Gastrocnemius medialis (tissue), 4 donors: ENCODE measurements at places on chromosomes 3 and 15.

GRCh38 chr3:179801856-179802255 is 149.0 kb downstream of the USP13 start:
- no peak for DNase-seq

- DNase-seq, result no peak
Observed at GRCh38 chr15:67685008-67685599, 140.2 kb upstream of the SKOR1 start.

DNA sequence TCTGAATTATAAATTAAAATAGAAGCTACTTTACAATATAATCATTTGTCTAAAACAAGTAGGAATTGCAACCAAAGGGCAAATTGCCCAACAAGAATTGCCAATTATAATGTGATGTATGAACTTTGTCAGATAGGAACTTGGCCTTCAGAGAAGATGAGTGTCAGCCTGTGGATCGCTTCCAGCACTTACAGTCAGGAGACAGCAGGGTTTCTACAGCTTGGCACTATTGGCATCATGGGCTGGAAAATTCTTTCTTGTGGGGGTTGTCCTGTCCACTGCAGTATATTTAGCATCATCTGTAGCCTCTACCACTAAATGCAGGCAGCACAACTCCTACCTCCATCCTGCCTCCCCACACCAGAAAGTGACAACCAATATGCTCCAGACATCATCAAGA is 48.1 kb upstream of the CRBN start:
- DNase-seq, result no peak

DNA sequence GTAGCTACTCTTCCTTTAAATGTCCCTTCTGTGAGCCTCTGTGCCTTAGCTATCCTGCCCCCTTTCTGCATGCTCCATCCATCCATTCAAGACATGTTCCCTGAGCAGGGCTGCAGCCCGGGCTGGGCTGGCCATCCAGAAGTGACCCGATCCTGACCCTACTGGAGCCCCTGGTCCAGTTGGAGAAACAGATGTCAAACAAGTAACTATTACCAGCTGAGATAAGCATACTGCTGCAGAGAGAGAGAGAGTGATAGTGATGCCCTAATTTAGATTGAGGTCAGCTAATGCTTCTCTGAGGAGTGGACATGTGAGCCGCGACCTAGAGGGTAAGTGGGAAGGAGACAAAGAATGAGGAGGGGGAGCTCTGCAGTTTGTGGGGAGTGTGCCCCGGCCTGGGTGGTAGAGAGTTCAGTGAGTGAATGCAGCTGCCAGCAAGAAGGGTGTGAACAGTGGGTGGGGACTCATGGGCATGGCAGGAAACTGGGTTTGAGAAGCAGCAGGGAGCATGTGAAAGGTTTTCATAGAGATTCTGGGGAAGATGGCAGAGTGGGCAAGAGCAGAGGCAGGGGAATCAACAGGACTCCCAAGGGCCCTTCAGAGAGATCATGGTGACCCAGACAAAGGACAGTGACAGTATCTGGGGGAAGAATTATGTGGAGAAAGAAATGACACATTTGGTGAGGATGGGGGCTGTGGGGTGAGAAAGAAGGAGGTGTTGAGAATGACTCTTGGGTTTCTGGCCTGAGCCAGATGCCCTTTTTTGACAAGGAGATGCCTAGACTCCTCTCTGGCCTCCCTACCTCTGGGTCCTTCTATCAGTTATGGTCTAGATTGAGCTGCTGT is 44.9 kb downstream of the CHCHD6 start:
- no peak for DNase-seq

DNA sequence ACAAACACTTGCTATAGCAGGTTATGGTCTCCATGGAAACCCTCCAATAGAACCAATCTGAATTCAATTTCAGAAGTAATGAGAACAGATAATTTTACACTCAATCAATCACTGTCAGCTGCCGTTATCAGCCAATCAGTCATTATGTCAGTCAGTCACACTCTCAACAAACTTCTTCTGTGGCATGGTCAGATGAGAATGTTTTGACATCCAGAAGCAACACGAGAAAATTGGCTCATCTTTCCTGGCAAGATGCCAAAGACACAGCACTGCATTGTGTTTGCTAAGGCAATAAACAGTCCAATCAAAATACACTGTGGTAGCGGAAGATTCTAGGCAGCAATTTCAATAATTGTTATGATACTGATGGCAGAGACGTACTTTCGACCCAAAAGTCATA is 190.7 kb downstream of the RORA start:
- peak; percentile 71 for DNase-seq

- no peak for DNase-seq
Observed at GRCh38 chr3:65678516-65678915, 360.2 kb downstream of the MAGI1 start.

- DNase-seq, result no peak
Observed at GRCh38 chr3:190041333-190042041, 79.2 kb downstream of the P3H2 start.

DNA sequence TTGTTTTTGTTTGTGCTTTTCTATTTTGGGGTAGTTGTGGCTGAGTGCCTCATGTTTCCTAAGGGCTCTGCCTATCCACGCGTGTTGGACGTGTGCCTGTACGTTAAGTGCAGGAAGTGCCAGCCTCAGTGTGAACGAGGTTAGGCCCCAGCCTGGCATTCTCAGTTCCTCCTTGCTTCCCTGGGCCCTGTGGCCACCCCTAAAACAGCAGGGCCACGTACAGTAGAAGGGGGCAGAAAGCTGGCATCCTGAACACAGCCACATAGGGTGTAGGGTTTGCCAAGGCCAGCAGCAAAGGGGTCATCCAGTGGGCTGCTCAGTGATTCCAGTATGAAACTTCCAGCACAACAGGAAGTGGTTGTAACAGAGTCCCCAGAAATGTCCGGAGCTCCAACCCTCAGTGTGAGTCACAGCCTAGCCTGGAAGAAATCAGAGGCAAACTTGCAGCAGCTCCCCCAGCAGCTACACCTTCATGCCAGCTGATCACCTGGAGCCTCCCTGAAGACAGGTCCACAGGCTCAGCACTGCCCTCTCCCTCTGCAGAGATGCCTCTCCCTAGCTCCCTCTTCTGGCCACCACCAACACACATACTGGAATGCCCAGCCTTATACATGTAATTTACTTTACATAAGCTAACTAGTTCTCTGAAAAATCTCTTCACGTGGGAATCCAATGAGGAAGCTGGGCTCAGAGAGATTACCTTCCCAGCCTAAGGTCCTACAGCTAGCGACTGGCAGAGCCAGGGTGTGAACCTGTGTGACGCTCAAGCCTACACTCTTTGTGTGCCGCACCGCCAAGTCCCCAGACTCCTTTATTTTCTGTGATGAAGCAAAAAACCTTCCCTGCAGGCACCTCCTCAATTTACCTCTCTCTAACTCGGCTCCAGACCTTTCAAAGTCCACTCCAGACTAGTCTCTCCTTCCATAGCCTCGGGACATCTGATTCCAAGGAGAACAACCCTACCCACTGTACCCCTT is 26.6 kb downstream of the ILDR1 start:
- no peak for DNase-seq

- DNase-seq, result no peak
Observed at GRCh38 chr3:165827883-165828282, 9.3 kb downstream of the BCHE start.

DNA sequence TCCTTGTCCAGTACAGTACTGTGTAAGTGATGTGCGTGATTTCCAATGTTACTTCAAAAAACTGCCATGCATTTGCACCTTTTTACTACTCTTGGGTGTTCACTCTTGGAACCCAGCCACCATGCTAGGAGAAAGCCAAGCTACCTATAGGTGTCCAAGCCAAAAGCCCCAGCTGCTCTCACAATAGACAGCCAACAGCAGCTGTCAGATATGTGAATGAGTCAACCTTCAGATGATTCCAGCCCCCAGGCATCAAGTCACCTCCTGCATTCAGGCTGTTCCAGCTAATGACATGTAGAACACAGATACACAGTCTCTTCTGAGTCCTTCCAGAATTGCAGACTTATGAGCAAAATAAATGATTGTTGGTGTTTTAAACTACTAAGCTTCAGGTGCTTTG is 417.7 kb upstream of the TGFBR2 start:
- peak; percentile 36 for DNase-seq

DNA sequence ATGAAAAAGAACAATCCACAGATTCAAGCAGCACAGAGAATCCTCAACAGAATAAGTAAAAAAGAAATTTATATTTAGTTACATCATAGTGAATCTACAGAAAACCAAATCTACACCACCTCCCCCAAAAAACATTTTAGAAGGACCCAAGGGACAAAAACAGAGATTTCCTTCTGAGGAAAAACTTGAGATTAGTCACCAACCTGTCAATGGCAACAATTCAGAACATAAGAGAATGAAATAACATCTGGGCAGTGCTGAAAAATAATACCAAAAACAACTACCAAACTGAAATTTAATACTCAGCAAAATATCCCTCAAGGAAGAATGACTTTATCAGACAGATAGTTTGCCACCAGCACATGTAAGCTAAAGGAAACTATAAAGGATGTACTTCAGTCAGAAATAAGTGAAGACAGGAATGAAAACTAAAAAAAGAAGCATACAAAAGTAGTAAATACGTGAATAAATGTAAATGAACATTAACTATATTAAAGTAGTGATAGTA is 260.7 kb downstream of the ULK4 start:
- no peak for DNase-seq
